ENCODE measurements at places on chromosomes 6 and 20.
A peak's percentile ranks its signal among the peaks of the same experiment; 100 is the strongest.

DNA sequence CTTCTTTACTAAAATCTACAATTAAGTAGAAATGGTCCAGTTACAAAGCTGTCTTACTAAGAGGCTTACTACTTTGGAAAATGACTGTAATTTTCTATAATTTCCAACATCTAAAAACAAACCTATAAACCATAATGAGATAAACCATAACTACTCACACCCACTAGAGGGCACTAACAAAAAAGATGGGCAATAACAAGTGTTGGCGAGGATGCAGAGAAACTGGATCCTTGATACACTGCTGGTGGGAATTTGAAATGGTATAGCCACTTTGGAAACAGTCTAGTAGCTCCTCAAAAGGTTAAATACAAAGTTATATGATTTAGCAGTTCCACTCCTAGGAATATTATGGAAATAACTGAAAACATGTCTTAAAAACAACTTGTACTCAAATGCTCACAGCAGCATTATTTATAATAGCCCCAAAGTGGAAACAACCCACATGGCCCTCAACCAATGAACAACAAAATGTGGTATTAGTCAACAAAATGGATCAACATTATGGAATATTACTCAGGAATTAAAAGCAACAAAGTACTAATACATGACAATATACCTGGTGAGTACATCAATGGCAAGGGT lies 50.6 kb downstream of the GJA10 start:
- DNase-seq = no peak

DNA sequence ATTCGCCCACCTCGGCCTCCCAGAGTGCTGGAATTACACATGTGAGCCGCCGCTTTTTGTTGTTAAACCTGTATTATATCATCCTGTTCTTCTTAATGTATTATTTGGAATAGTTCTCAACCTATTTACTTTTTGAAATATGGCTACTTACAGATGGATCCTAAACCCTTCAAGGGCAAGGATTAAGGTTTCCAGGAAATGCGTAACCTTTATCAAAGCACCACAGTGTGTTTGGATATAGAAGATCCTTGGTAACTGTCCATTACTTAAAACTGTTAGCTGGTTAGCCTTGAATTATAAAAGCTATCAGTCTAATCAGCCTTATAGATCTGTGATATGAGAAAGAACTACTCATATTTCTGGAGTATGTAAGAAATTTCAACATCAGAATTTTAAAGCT lies 12.3 kb upstream of the RPN2 start:
- no peak for DNase-seq

DNA sequence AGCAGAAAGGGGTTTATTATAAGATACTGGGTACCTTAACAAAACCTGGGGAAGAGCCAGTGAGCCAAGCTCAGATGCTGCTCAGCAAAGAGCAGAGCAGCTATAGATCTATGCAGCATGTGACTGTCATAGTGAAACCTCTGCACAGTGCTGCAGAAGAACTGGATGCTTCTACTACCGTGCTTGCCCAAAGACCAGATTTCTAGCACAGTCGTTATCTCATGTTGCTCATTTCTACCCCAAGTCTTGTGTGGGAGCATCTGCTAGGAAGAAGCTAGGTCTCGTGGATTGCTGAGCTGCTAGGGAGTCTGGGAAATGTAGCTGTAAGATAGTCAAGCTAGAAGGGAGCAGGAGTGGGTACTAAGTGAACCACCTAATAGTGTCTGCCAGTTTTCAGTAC lies 31.7 kb upstream of the GNRH2 start:
- DNase-seq = no peak

DNA sequence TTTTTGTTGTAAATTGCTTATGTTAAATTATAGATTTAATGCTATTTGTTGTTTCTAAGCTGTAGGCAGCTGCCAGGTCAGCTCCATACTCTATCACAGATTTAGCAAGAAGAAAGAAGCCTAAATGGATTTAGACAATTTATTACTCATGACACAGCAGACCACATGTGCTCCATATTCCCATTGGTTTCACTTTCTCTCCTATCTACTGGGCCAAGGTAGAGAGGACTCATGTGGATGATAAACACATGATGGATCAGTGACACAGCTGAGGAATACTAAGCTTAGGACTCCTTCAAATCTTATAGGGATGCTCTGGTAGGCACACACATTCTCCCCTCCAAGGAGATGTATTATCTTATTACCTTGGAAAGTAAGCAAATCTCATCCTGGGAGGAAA lies 553.0 kb upstream of the ADGRB3 start:
- DNase-seq = no peak

- DNase-seq = no peak
Observed at GRCh38 chr6:160028487-160029275, 59.8 kb downstream of the IGF2R start.

DNA sequence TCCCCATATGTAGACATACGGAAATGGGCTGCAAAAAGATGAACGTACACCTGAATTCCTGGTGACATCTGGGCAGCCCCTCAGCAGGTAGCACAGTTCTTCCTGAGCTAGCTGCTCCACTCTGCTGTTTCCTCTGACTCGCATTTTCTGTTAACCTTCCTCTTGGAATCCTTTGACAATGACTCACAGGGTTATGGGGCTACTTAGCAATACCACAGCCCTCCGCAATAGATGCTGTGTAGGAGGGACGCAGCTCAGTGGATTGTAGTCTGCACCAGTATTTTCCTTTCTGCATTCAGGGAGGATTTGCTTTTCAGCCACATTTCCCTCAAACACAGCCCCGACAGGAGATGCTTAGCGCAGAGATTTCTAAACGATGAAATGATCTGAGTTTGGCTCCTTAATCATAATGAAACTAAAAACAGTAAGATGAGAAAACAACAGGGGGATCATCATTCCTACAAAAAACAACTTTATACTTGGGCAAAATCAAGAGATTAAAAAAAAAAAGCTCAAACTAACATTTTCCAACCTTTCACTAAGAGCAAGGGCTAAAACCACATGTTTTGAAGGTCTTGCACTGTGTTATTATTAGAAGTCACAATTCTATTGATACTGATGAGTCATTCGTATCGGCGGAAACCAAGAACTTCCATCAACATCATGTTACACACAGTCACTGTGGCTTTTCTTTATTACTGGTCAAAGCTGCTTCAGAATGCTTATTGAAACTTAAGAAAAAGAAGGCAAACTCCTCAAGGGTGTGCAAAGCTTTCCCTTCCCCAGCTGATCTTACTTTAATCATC lies 12.2 kb downstream of the BACH2 start:
- peak; percentile 81 for DNase-seq

DNA sequence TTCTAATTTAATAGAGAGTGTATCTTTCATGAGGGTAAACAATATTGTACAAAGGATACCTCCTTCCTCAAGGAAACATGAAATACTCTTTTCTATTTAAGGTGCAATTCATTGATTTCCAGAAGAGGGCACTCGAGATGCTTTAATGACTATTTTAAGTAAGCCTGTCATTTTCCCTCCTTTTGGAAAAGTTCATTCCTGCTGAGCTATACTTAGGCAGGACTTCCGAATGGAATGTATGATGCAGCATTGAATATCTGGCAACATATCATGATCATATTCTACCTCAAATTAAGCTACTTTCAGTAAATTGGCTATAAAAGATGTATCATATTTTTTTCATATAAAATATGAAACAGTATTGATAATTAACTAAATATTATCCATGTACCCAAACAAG lies 5.0 kb downstream of the DST start:
- peak; percentile 74 for DNase-seq

DNA sequence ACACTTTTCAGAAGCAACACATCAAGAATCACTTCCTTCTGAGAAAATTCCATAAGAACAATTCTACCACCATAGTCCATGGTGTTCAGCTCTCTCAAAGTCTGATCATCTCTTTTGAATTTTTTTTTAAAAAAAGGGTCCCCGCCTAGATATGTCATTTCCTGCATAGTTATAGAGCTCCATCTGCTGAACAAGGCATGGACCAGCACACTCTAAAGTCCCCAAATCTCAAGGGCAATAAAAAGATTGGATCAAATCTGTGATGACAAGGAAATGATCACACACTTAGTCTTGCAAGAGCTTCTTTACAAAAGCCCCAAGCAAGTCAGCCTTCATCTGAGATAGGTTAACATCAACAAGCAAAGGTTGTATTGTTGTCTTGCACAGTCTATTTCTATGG lies 100.7 kb upstream of the STMND1 start:
- no peak for DNase-seq

- no peak for DNase-seq
Observed at GRCh38 chr6:157047951-157048350, 270.8 kb downstream of the ARID1B start.

GRCh38 chr6:67451874-67452273 lies 1183.2 kb upstream of the ADGRB3 start:
- no peak for DNase-seq

GRCh38 chr6:3616565-3617176 lies 134.8 kb downstream of the PXDC1 start:
- no peak for DNase-seq

- DNase-seq = no peak
Observed at GRCh38 chr6:105819745-105820144, 266.4 kb upstream of the PRDM1 start.

DNA sequence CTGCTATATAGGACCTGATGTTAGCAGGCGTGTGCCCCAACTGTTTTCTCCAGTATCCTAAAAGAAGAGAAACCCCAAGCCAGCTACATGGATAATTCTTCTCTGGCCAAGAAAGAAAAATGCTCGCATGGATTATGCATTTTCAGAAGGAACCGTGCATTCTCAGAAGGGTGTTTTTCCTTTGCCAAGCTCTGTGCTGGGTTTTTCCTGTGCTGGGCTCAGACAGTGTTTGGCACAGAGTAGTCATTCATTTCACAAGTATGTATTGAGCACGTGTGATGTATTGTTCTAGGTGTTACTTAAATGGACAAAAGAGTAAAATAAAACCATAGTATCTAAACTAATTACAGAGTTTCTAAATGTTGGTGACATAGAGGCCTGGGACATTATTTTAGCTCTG lies 62.7 kb upstream of the ZNF133 start:
- no peak for DNase-seq

DNA sequence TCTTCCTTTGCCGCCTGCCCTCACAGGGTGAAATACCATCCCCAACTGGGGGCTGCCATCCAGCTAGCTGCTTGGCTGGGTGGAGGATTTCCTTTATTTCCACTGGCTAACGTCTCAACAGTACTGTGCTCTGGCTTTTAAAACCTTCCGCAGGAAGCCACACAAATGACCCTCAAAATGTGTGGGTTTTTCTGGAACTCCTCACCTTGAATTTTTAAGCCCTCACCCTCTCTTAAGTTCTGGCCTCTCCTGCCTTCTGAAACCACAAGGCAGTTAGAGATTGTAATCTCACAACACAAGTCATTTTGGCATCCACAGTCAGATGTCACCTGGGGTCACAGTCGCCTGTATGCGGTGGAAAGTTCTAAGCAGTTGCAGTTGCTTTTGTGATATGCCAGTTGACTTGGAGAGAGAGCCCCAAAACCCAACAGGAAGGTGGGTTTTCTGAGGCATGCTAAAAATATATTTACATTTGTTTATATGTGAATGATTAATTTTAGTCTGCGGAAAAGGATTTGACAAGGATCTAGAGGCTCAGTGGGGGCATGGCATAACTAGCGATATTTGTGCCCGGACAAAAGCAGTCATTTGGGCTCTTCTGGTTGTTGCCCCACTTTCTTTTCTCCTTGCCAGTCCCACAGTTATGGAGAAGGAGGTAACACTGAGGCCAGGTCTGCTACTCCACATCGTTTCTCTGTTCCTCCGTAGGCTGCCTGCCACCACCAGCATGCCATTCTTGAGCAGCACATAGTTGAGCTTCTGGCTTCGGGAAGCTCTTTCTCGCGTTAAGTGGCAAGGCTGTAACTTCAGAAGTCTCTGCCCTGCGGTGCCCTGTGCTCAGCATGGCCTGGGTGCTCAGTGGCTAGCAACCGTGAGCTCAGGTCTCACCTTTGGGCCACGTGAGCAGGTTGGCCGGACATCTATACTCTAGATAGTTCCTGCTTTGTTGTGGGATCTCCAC lies 335.3 kb downstream of the CD83 start:
- DNase-seq = no peak

- DNase-seq = no peak
Observed at GRCh38 chr6:68372991-68373390, 262.1 kb upstream of the ADGRB3 start.

DNA sequence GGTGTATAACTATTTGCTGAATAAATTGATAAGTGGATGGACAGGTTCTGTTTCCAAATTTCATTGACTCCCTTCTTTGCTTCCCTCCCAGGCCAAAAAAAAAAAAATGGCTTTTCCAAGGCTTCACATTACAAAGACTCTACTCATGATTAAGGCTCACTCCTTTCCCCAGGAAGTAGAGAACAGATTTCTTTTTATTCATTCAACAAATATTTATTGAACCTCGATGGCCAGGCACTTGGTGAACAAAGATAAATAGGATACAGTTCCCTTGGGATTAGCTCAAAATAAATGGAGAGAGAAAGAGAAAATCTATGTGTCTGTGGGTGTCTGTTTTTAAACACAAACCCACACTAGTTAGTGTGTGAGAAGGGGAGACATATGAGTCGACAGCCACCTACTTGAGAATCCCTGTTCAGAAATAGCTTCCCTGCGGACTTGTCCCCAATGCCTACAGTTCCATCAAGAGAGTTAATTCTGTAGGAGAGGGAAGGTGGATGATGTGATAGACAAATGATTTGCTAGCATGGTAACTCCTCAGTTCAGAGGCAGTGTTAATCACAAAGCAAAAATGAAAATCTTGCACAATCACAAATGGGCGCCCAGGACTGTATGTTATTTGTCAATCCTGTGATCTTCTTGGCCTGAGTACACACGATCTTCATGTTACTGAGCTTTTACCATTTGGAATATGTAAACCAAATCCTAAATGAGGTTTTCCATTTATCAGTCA lies 20.3 kb downstream of the TRAF3IP2 start:
- no peak for DNase-seq

DNA sequence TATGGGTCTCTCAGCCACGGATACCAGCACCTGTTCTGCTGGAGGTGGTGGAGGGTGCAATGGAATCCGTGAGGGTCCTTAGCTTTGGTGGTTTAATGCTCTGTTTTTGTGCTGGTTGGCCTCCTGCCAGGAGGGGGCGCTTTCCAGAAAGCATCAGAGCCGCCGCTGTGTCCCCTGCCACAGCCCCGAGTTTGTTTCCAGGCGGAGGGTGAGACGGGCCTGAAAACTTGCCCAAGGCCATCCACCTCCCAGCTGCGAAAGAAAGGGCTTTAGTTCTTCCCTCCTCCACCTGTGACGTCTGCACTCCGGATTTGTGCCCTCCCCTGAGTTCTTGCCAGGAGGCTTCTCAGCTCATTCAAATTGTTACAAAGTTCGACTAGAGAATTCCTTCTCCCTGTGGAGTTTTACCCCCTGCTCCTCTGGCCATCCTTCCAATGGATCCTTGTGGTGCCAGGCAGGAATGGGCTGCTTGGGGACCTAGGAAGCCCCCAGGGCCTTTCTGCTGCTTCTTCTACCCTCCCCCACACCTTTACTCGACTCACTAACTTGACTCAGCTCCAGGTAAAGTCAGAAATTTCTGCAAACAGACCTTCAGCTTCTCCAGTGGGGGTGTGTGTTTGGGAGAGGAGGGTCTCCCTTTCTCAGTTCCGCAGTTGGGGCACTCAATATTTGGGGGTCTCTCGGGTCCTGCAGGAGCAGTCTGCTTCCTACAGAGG lies 873.7 kb downstream of the KIF16B start:
- DNase-seq = no peak

All from HS-5 (cell line).